ENCODE measurements at places on chromosomes 1 and 21. TPM values are rescaled to one million over a fixed set of nuclear protein-coding genes. Genes with fewer than 3 reads are reported as not detected.

TNFRSF18 gene
- 0.26 TPM for polyA plus RNA-seq

MYOG gene
- polyA plus RNA-seq: 0.23 TPM

- DNase-seq: no peak
Measured at GRCh38 chr1:23210351-23210785, 6.9 kb downstream of the HTR1D start.

CD1C gene
- polyA plus RNA-seq: 0.82 TPM

MFAP2 gene
- polyA plus RNA-seq: 230 TPM

DNA sequence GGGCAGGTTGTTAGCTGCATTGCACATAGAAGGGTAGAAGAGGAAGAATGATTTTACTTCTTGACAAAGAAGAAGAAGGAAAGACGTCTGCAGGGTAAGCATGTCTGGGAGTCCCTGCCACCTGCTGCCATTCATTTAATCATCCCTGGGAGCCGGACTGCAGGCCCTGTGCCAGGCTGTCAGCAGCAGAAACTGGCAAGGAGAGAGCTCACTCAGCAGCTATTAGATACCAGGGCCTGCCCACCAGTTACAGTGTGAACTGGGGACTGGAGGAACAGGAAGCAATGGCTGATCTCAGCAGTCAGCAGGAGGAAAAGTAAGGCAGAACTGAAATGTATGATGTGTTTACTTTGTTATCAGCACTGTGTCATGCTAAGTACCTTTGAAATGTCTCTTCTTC is 75.7 kb upstream of the C1orf87 start:
- no peak for DNase-seq

DNA sequence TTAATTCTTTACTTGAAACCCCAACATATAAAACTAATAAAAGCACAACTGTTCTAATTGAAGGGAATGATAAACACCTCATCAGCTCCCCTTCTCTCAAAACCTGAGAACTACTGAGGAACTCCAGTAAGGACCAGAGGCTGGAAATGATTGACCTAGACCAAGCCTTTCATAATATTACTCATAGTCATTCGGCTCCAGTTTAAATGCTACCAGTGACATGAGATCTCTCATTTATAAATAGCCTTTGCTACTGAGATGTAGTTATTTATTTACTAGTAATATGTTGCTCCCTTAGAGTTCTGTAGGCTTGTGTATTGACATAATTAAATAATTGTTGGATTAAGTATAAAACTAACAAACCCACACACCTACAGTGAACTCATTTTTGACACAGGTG is 209.8 kb upstream of the PRMT6 start:
- no peak for DNase-seq

ISG20L2 gene
- 39.0 TPM for polyA plus RNA-seq

DNA sequence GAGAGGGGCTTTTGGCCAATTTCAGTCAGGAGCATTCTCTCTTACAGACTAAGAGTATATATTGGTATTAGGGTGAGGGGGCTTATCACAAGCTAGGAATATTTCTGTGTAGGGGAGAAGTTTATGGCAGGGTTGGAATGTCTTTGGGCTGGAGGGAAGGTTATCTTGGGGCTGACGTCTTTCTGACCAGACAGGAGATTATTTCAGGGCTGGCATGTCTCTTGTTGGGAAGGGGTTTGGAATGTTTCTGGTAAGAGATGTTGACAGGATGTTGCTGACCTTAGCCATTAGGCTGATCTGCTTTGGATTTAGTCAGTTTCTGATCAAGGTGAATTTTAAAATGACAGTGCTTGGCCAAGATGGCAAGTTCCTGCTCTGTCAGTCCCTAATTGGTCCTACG is 17.8 kb upstream of the HSD3B1 start:
- DNase-seq: no peak

MIER1 gene
- polyA plus RNA-seq: 51.1 TPM

CFHR3 gene
- polyA plus RNA-seq: 1.1 TPM

GRCh38 chr1:223177681-223178080 is 34.6 kb upstream of the TLR5 start:
- no peak for DNase-seq

OBSCN gene
- 29.9 TPM for polyA plus RNA-seq

DNA sequence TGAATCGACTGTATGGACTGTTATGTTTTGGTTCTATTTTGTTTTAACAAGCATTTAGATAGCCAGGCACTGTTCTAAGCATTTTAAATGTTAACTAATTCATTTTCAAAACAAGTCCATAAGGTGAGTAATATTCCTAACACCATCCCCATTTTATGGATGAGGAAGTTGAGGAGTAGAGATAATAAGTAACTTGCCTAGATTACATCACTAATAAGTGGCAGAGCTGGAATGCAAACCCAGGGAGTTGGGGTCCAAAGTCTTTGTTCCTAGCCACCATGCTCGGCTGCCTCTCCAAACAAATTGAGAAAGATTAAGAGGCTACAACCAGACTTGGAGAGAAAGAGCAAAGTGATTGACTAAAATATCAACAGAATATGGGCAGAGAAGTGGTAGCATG is 12.6 kb upstream of the LEPR start:
- DNase-seq: no peak

DNA sequence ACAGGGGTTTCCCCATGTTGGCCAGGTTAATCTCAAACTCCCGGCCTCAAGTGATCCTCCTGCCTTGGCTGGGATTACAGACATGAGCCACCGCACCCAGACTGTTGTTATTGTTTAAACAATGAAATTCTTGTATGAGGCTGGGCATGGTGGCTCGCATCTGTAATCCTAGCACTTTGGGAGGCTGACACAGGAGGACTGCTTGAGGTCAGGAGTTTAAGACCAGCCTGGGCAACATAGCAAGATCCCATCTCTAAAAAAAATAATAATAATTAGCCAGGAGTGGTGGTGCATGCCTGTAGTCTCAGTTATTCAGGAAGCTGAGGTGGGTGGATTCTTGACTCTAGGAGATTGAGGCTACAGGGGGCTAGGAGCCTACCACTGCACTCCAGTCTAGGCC is 6.7 kb upstream of the WDTC1 start:
- DNase-seq: no peak

S1PR1 gene
- 9.0 TPM for polyA plus RNA-seq

GRCh38 chr1:33378976-33379375 is 51.9 kb downstream of the PHC2 start:
- DNase-seq: no peak

GRCh38 chr21:44982558-44983250 is 42.9 kb downstream of the SLX9 start:
- no peak for DNase-seq

CELA2B gene
- 0.79 TPM for polyA plus RNA-seq
